Stimulated activated memory B cell treated with anti-CD40 and anti-IgM and Interleukin-4, amounts not matched to agents 10 μg/mL and 1 μg/mL and 100 μg/mL, for 72 hours (primary cell): ENCODE measurements at places on chromosomes 2 and 18.
A peak's percentile ranks its signal among the peaks of the same experiment; 100 is the strongest.

GRCh38 chr18:73270920-73271634 is 403.3 kb upstream of the NETO1 start:
- no peaks in the 10 kb centered on the region for H3K4me1 ChIP-seq
- ATAC-seq, result no peak
- H3K27ac ChIP-seq, result no peak overlapping the region
- no peak overlapping the region for H3K4me3 ChIP-seq
- H3K36me3 ChIP-seq, result no peaks in the 10 kb centered on the region

DNA sequence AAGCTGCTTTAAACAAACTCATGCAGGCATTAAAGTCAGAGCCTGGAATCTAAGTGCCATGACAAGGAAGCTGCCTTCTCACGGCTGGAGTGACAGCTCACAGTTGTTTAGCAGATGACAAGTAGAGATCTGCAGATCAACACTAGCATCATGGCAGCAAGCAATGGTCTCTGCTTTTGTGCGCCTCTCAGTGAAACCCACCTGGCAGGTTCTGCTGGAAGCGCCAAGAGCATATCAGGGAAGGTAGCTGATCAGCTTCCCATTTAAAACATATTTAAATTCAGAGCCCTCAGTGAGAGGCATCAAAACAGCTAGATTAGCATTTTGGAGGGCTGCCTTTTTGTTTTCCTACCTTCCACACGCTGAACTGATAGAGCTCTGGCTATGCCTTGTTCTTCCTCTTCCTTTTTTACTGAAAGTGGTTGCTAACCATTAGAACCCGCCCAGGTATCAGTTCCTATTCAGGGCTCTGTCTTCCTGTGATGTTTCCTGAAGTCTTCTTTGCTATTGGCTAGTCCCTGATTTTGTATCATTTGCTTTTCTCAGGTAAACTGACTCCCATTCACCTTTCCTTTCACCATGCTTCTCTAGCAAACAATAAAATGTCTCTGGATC is 70.8 kb downstream of the TMEM200C start:
- no peak for ATAC-seq
- no peaks in the 10 kb centered on the region for H3K36me3 ChIP-seq
- no peaks in the 10 kb centered on the region for H3K4me1 ChIP-seq
- no peaks in the 10 kb centered on the region for H3K27me3 ChIP-seq

DNA sequence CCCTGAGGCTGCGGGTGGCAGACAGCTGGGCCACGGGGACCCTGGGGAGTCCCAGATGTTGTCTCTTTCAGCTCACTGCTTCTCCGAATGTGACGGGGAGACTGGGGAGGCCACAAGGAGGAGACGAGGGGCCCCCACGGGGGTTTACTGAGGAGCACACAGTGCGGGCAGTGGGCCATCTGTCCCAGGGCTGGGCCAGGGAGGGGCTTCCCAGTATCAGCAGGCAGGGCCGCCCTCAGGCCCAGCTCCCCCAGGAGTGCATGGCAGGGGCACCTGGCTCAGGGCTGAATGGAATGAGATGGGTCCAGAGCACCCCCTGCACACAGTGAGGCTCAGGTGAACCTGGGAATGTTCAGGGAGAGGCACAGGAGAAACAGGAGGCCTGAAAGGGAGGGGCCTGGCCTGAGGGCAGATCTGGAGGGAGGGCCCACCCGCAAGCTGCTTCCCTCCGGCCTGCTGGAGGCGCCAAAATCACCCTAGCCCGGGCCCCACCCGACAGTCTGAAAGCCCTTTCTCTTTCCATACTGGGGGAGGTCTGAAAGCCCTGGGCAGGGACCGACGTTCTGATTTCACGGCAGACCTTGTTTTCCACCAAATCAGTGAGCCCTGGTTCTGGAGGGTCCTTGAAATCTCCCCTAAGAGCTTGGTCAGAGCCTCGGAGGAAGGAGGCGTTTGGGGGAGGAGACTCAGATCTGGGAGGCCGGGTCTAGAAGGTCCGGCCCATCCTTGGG is 35.5 kb upstream of the PTMA start:
- peak; percentile 86 for ATAC-seq
- H3K4me1 ChIP-seq, result peaks cover 87% of the 10 kb centered on the region
- H3K36me3 ChIP-seq, result no peaks in the 10 kb centered on the region

- peaks cover 10% of the 10 kb centered on the region for H3K27me3 ChIP-seq
- no peak overlapping the region for H3K4me3 ChIP-seq
- no peaks in the 10 kb centered on the region for H3K4me1 ChIP-seq
These were observed 24.2 kb downstream of the TCF7L1 start for GRCh38 chr2:85157345-85157744.

DNA sequence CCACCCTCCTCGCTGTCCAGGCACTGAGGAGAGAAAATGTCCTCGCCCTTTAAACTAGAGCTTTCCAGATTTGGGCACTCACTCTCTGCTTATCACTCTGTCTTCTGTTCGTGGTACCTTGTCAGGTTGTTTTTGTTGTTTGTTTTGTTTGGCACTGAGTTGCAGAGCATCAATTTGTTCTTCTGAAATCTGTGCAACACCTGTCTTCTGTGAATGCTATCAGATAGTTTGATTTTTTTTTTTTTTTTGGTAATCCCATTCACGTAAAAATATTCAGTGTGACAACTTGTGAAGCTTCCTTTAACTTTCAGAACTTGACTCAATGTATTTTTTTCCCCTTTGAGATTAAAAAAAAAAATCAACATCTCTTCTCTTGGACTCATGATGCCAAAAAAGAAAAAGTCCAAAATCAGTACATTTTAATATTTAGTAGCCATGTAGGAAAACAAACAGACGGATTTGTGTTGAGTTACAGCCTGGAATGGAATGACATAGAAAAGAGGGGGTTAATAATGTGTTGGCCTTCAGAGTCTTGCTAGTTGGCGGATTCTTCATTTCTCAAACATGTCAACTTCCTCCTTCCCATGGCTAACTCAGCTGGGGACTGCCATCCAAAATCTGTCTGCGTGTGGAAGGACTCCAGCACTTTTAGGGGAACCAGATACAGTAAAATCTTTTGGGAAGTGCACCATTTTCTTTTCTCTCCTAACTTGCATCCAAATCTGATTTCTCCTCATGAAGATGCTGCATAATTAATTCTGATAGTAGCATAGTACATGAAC is 1.6 kb downstream of the TMEM178A start:
- H3K4me1 ChIP-seq, result peaks cover 21% of the 10 kb centered on the region
- H3K27me3 ChIP-seq, result peaks cover 68% of the 10 kb centered on the region
- no peak overlapping the region for H3K27ac ChIP-seq
- ATAC-seq, result no peak
- H3K4me3 ChIP-seq, result no peak overlapping the region

GRCh38 chr2:33314541-33314940 is 161.9 kb upstream of the RASGRP3 start:
- H3K4me1 ChIP-seq, result no peaks in the 10 kb centered on the region
- H3K27ac ChIP-seq, result no peak overlapping the region
- ATAC-seq, result no peak
- peaks cover 8% of the 10 kb centered on the region for H3K27me3 ChIP-seq
- no peak overlapping the region for H3K4me3 ChIP-seq

- no peak for ATAC-seq
- H3K27me3 ChIP-seq, result peaks cover 8% of the 10 kb centered on the region
- H3K27ac ChIP-seq, result no peak overlapping the region
- no peak overlapping the region for H3K4me3 ChIP-seq
- H3K36me3 ChIP-seq, result peaks cover 6% of the 10 kb centered on the region
- peaks cover 15% of the 10 kb centered on the region for H3K4me1 ChIP-seq
These were observed 4.4 kb upstream of the CCDC150 start for GRCh38 chr2:196635156-196635555.

- H3K27me3 ChIP-seq, result no peaks in the 10 kb centered on the region
- H3K36me3 ChIP-seq, result no peaks in the 10 kb centered on the region
- no peak overlapping the region for H3K27ac ChIP-seq
- no peak overlapping the region for H3K4me3 ChIP-seq
- ATAC-seq, result no peak
These were observed 591.7 kb downstream of the BCL11A start for GRCh38 chr2:59961746-59962145.

GRCh38 chr2:73297151-73297559 is 3.8 kb upstream of the EGR4 start:
- no peaks in the 10 kb centered on the region for H3K36me3 ChIP-seq
- H3K4me3 ChIP-seq, result no peak overlapping the region
- no peak for ATAC-seq
- H3K27ac ChIP-seq, result no peak overlapping the region
- peaks cover 1% of the 10 kb centered on the region for H3K4me1 ChIP-seq

DNA sequence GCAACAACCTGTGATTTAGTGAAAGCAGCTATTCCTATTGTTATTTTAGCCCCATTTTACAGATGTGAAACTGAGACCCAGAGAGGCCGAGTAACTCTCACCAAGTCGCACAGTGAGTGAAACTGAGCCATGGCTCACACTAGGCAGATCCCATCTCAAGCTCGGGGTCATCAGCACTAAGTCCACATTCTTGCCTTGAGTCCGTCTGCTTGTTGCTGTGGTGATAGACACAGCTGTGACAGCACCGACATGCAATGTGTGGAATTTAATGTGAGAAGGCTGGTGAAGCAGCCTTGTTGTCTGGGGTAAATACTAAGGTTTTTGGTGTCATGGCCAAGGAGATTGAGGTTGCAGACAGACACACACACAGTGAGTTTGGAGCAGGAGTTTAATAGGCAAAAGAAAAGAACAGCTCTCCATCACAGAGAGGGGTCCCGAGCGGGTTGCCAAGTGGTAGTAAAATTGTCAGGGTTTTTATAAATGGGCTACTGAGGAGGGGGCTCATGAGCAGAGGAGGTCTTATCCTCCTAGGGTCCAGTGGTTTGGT is 40.2 kb upstream of the GMCL1 start:
- peaks cover 34% of the 10 kb centered on the region for H3K4me1 ChIP-seq
- ATAC-seq, result no peak

- ATAC-seq, result no peak
- H3K27me3 ChIP-seq, result no peaks in the 10 kb centered on the region
- H3K36me3 ChIP-seq, result no peaks in the 10 kb centered on the region
- H3K4me1 ChIP-seq, result no peaks in the 10 kb centered on the region
- no peak overlapping the region for H3K4me3 ChIP-seq
- no peak overlapping the region for H3K27ac ChIP-seq
These were observed 417.1 kb downstream of the ANKRD30B start for GRCh38 chr18:15165048-15165447.

DNA sequence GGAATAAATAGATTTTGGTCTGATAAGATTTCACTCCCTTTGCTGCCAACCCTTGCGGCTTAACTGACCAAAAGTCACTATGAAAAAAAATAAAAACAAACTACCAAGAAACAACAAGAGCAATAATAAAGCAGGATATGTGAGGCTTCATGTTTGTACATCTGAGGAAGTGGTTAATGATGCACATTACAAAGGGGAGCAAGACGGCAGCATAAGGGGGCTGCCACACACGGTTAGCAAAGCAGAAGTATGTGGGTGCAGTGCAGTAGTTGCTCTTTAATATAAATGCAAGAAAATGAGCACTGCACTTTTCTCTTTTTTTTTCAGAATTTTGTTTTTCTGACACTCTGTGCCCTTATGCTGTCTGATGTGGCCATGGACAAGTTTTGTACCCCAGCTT is 377.1 kb upstream of the CNTNAP5 start:
- H3K4me1 ChIP-seq, result no peaks in the 10 kb centered on the region
- no peak for ATAC-seq
- no peak overlapping the region for H3K27ac ChIP-seq
- H3K4me3 ChIP-seq, result no peak overlapping the region
- H3K27me3 ChIP-seq, result no peaks in the 10 kb centered on the region

DNA sequence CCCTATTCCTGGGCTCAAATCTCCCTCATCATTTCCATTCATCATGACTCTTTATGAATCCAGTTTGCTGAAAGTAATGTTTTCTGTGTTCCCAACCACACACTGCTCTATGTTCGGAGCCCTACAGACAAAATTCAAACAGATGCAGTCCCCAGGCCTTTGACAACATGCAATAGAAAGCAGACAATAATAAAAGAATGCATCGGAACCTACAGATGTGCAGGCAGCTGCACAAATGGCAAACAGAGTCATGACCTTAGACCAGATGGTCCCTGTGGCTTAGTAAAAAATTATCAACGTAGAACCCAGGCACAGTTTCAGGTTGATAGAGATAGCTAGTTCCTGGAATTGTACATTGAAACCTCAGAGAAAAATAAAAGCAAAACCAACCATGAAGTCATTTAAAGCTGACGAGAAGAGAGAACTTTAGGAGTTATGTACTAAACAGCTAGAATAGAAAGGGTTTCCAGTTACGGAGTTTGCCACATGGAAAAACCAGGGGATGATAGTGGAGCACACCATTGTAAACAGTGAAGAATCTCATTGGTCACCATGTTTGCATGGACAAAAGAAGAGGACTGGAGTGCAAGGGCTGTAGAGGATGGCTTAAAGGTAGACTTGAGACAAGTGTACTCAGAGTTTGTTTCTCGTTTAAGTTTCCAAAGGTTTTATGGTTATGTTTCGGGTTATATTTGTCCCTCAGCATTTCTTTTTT is 23.2 kb upstream of the ACVR1 start:
- H3K27me3 ChIP-seq, result no peaks in the 10 kb centered on the region
- H3K36me3 ChIP-seq, result peaks cover 5% of the 10 kb centered on the region
- H3K4me3 ChIP-seq, result peak overlapping the region; percentile 34

DNA sequence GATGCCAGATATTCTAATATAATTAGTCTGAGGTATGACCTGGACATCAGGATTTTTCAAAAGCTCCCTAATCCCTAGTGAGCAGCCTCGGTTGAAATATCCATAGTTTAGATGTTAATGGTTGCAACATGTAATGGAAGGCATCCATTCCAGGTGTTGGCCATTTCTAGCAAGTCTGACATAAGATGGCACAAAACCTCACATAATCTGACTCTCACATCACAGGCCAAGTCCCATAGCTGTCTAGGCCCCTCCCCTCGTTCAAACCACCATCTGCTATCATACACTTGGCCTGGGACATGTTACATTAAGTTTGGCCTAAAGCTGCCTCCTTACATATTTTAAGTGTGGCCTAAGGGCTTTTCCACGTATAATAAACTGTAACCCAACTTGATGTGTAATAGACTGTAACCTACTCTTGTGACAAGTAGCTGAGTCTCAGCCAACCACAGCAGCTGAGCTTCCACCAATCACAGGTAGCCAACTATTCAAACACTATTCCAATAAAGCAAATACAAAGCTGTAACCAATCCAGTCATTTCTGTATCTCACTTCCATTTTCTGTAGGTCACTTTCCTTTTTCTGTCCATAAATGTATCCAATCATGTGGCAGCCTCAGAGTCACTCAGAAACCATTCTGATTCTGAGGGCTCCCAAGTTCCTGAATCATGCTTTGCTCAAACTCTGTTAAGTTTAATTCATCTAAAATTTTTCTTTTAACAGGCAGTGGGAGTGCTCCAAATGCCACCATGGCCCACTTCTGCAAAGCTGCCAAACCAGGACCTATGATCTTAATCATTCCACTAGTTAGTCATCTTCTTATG is 59.4 kb downstream of the ADD2 start:
- ATAC-seq, result peak; percentile 88
- H3K36me3 ChIP-seq, result peaks cover 32% of the 10 kb centered on the region
- peaks cover 27% of the 10 kb centered on the region for H3K4me1 ChIP-seq
- H3K27ac ChIP-seq, result peak overlapping the region; percentile 76

GRCh38 chr2:43266711-43267111 is 40.3 kb upstream of the ZFP36L2 start:
- no peaks in the 10 kb centered on the region for H3K27me3 ChIP-seq
- no peak for ATAC-seq
- H3K4me1 ChIP-seq, result peaks cover 6% of the 10 kb centered on the region
- peaks cover 70% of the 10 kb centered on the region for H3K36me3 ChIP-seq
